ENCODE measurements at places on chromosomes 5 and 9.

DNA sequence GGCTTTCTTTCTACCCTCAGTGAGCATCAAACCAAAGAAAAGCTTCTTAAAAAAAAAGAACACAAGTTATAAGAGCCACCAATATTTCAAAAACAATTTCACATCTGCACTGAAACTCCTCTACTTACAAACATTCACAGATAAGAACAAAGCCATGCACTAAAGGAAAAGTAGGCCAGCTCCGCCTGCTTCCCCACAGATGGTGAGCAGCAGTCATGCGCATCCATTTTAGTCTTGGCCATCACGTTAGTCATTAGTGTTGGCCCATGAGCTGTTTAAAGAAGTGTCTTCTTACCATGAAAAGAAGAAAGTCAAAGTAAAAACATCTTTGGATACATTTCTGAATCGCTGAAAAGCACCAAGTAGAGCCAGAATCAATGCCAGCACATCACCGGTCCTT is 40.0 kb upstream of the SMIM23 start:
- no peak for DNase-seq

GRCh38 chr5:154966874-154967273 is 26.0 kb downstream of the MRPL22 start:
- DNase-seq, result no peak

- no peak for DNase-seq
Observed at GRCh38 chr9:136614372-136614922, 48.3 kb upstream of the EGFL7 start.

GRCh38 chr9:89743216-89743572 is 138.4 kb downstream of the GADD45G start:
- no peak for DNase-seq

- no peak for DNase-seq
Observed at GRCh38 chr9:124783830-124784229, 6.9 kb downstream of the OLFML2A start.

DNA sequence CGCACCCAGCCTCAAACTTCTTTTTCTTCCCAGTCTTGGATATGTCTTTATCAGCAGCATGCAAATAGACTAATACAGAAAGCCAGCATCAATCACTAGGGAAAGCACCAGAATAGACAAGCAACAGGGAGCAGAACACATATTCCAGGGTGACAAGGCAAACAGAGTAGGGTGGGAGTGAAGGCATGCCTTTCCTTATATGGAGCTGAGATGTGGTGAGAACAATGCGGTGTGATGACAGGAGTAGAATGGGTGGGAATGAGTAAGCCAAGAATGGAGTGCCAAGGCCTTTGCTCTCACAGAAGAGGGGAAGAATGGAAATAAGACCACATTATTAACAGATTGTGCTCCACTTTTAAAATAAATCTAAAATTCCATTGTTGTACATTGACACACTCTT is 115.6 kb downstream of the CETN3 start:
- DNase-seq, result no peak

Measured in H1 (cell line).